ENCODE measurements at places on chromosomes 16 and 17. TPM values are rescaled to one million over a fixed set of nuclear protein-coding genes. Genes with fewer than 3 reads are reported as not detected.

Gene AANAT
- total RNA-seq = not detected

Gene UNC13D
- 201 TPM for total RNA-seq

Gene CDK5R1
- 21.2 TPM for total RNA-seq

DNA sequence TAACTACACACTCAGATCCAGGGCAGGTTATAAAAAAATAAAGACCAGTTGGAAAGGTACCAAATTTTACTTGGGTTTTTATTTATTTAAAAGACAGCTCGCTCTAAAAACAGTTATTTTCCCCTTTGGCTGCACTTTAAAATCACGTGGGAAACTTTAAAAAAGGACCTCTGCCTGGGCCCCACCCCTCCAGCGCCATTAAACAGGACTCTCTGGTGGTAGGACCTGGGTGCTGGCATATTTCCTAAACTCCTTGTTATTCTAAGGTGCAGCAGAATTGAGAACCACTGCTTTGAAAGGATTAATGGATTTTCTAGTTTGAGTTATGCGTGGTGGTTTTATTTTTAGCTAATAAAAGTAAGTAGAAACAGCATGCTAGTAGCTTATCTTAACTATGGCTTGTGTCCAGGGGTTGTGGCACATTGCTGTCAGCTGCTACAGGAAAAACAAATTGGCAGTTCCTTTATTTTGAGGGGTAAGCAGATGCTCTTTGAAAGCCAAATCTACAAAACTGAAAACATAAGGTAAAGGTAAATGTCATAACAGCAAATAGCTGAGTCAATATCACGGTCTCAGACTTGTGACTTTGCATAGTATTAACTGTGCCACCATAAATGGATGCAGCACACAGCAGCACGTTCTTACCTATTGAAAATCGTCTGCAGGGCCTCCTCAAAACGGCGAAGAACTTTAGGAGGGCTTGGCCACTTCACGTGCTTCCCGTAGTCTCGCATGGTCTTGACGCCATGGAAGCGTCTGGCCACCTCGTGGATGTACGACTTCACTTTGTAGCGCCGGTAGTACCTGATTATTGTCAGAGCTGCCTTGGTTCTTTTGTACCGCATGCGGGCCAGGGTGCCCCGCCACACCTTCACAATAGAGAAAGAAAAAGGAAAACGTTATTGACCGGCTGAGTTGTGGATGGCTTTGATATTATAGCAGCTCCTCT is 172.0 kb downstream of the CDK5R1 start:
- no peak for DNase-seq

GRCh38 chr16:82881516-82881915 is 254.7 kb downstream of the CDH13 start:
- DNase-seq = no peak

Gene TNS4
- 10.3 TPM for total RNA-seq

DNA sequence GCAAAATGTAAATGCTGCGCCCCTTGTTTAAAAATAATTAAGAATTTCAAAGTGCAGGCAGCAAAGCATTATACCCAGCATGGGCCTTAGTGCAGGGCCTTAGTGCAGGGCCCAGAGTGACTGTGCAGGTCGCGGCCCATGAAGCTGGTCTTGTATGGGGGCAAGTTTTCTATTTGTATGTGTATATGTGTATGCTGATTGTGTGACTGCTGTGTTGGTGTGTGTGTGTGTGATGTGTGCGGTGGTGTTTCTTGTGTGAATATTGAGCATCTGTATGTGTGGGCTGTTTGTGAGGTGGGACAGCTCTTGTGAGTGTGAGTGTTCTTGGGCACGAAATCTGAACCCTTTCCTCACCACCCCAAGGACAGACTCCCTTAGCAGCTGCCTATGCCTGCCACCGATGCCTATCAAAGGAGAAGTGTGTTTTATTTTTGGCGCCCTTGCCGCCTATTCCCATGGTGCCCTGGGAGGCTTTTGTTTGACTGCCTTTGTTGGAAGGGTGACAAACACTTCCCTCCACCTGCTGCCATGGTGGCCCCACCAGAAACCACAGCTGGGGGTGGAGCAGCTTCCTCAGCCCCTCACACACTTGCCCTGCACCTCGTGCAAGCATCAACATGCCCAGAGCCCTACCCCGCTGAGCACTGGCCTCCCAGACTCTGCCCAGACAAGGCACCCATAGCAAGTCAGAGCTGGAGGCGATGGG is 18.0 kb downstream of the CCR7 start:
- DNase-seq = peak; percentile 80

- no peak for DNase-seq
These were observed 611 bp downstream of the SMARCE1 start for GRCh38 chr17:40646791-40647623.

DNA sequence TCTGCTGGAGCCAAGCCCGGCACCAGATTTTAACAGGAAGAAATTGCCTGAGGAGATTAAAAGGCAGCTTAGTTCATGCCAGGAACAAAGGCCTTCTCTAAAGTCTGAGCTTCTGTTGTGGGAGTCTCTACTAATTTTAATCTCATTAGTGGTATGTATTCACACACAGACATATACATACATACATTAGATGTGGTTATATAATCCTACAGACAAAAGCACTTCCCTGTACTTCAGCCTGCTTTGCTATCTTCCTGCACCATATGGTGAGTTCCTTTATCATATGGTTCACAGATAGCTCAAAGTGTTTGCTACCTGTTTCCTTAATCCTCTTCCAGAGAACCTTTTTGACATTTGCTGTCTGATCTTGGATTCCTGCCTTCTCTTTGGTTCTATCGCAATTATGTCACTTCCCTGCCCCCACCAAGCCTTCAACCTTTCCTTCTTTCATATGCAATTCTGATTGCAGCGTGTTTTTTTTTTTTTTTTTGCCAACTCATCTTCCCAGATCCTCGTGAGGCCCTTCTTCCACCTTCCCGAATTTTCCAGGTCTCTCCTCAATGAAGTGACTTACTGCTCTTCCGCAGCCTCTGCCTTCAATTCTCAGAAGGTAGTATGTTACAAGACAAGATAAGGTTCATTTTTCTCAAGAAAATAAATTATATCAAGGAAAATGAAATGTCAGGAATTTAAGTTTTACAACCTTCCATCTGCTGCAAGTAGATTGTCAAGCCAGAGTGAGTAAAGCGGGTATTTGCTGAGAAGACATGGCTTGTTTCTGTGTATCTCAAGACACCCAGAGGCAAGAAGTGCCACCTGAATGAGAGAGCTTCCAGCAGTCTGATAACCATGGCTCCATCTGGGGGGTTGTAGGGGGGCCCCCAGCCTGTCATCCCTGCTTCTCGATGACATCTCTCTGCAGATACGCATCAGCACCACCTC is 120.2 kb upstream of the CACNG3 start:
- DNase-seq = no peak

- DNase-seq = no peak
These were observed 6.5 kb upstream of the HBM start for GRCh38 chr16:159136-159849.

Gene FOXF1
- not detected for total RNA-seq

DNA sequence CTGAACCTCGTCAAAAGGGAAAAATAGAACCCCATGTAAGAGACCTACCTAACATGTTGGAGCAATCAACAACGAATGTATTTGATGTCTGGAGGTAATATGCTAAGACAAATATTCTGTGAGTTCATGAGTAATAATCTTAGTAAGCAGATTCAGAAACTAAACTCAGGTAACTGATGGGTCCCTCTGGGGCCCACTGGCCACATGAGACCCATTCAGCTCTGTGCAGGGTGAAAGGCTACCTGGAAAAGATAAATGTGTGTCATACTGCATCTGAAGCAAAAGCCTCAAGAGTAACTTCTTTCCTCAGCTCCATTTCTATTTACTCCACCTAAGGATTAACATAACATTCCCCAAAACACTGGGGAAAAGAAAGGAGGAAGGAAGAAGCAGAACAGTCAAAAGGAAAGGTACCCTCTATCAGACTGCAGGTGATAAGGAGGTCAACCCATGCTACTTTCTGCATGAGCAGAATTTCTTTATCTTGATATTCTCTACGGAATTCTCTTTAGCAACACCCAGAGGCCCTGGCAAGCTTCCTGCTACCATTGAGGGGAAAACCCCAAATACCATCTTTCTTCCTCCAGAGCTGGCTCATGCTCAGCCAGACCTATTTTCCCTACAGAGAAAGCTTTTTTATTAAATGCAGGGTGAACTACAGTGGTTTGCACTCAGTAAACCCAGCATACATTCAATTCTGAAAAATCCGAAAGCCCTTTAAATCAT is 37.7 kb upstream of the ABCA6 start:
- no peak for DNase-seq

- DNase-seq = no peak
These were observed 179.6 kb downstream of the CBLN1 start for GRCh38 chr16:49101997-49102396.

GRCh38 chr16:68357923-68358322 is 47.1 kb downstream of the PRMT7 start:
- no peak for DNase-seq

Gene SHMT1
- 39.2 TPM for total RNA-seq

DNA sequence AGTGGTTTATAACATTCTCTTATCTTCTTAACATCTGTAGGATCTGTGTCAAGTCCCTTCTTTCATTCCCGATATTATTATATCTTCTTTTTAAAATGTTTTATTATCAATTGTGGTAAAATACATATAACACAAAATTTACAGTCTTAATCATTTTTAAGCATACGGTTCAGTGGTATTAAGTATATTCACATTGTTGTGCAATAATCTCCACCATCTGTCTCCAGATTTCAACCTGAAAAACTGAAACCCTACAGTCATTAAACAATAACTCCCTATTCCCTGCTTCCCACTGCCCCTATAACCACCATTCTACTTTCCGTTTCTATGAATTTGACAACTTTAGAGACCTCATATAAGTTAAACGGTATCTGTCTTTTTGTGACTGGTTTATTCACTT is 45.5 kb downstream of the CEP112 start:
- no peak for DNase-seq

DNA sequence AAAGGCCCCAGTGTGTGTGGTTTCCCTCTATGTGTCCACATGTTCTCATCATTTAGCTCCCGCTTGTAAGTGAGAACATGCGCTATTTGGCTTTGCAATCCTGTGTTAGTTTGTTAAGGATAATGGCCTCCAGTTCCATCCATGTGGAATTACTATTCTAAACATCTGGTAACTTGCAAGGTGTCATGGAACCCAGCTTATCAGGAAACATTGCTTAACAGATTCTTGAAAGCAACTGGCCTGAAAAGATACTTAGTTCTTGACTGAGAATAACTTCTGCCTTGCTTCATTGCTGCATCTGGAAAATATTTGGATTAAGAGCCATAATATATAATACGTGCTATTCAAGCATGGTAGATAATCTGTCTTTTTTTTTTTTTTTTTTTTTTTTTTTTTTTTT is 27.8 kb downstream of the PAFAH1B1 start:
- no peak for DNase-seq

GRCh38 chr16:89437251-89437987 is 52.9 kb downstream of the ANKRD11 start:
- no peak for DNase-seq

GRCh38 chr17:75511610-75512575 is 3.4 kb downstream of the CASKIN2 start:
- DNase-seq = no peak

DNA sequence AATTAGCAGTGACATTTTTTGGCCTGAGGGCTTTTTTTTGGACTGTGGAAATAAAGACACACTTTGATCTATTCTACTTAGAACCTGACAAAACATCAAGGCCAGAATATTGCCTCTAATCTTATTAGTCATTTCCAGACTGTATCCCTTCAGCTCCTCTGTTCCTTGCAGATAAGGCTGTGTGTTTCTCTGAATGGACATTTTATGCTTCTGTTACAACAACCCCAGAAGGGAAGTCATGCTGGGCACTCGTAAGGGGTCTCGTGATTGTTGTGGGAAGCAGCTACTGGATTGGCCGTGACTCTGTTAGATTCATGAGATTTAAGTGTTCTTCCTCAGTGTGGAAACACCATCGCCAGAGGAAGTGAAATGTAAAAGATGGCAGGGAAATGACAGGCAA is 31.6 kb upstream of the HS3ST2 start:
- no peak for DNase-seq

DNA sequence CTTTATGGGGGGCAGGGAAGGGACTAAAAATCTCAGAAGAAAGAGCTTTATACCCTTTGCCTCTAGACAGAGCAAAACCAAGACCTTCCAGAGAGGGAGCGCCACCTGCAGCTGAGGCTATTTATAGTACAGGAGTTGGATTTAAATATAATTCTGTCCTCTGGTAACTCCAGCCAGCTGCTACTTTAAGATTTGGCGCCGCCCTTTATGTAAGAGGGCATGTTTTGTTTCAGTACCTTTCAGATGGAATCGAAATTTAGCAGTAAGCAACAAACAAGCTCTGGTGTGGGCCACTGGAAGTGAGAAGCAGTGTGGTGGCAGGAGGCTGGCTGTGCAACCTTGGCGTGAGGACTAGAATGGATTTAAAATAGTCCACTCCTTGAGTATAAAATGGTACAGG is 5.2 kb upstream of the GUCY2D start:
- no peak for DNase-seq

DNA sequence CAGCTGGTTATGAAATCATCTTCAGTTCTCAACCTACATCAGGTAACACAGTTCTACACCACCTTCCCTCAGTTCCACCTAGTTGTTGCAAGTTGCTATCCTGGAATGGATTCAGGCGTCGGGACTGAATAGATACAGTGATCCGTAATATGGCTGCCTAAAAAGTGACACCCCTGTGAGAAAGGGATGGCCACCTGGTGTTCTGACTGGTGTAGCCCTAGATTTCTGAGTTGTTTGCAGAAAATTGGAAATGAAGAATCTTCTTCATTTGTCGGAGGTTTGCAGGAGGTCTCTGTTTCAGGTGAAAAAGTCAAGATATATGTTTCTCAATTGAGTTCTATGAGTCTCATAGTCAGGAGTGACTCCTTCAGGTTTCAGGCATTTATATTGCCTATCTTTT is 225.8 kb upstream of the ELAC2 start:
- DNase-seq = no peak

DNA sequence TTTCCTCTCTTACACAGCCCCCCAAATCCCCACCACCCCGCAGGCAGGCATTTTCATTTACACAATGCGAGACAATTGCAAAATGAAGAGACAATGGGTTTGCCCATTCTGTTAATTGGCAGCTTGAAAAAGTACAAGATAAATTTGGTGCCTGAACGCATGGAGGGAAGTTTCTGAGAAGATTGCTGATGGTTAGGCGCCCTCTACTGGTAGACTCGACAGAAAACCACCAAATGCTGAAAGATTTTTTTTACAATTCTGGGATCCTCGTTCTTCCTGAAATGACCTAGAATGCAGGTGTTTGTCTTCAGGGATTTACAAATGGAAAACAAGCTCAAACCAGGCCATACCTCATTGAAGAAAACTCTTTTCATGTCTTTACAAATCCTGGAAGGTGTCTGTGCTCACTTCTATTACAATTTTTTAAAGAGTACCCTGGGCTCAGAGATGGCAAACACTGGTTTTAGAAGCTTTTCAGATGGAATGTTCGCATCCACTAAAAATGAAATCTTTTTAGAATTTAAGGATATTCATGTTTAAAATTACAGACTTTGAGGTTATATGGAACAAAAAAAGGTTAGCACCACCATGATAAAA is 338.5 kb downstream of the PMP22 start:
- DNase-seq = peak; percentile 66

DNA sequence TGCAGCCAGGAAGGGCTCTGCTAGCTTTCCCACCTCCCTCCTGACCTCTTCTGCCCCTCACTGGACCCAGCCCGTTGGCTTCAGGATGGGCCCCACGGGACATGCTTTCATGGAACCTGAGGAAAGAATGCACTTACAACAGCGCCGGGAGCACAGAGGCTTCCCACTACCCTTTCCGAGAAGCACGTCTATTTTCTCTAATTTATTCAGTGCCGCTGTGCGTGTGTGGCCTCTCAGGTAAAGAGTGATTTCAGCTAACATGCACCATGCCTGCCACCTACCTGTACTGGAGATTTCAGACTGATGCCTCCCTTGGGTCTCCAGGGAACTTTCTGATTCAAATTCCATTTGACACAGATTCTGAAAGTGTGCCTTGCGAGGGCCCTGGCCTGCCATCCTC is 140.1 kb downstream of the CYLD start:
- no peak for DNase-seq

Gene CTRB1
- not detected for total RNA-seq
